ENCODE measurements at places on chromosomes 11 and 22.

DNA sequence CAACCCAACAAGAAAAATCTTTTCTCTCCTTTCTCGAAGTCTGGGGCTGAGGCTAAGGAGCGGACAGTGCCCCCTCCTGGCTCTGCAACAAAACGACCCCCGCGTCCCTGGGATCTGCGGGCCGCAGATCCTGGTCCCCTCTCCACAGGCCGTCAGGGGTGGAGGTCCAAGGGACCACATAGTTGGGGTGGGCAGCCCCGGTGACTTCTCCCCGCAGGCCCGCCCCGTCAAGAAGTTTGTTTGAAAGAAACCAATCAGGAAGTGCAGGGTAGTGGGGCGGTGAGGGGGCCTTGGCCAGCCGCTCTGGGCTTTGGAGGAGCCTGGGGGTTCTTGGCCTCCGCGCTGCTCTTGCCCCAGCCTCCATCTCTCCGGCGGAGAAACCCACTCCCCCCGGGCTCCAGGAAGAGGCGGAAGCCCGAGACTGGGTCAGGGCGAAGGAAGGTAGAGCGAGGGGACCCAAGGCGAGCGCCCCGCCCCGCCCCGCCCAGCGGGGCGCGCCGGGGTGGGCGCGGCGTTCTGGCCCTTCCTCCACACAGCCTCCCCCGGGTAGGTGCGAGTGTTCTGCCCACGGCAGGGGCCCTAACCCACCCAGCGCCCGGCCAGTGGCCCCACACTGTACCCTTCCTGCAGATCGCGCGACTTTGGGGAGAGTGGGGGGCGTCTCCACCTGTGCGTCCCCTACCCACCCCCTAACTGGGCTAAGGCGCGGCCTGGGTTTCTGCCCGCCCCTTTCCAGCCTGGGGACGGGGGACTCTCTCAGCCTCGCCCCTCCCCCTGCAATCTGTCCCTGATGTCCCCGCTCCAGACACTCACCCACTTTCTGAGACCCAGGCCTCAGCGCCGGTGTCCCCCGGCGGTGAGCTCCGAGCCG, 1.3 kb downstream of the TP53I11 start:
- DNase-seq: peak; percentile 12

GRCh38 chr11:126334659-126335462, 20.6 kb upstream of the ST3GAL4 start:
- no peak for DNase-seq

- no peak for DNase-seq
These were observed 81.0 kb upstream of the LRRC55 start for GRCh38 chr11:57100638-57101331.

DNA sequence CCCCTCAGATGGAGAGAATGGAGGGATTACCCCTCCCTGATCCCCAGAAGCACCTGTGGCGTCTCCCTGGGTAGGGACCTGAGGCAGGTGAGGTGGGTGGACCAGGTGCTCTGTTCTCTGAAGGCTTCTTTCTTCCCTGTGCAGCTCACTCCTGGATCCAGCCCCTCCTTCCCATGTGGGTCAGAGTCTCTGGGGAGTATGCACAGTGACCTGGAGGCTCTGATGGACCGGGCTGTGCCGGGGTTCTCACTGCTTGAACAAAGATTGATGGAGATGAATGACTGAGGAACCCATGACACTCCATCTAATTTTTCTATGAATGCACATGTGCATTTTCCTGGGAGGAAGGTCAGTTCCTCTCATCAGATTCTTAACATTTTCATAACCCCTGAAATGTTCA, 78.6 kb upstream of the SHANK2 start:
- DNase-seq: no peak

DNA sequence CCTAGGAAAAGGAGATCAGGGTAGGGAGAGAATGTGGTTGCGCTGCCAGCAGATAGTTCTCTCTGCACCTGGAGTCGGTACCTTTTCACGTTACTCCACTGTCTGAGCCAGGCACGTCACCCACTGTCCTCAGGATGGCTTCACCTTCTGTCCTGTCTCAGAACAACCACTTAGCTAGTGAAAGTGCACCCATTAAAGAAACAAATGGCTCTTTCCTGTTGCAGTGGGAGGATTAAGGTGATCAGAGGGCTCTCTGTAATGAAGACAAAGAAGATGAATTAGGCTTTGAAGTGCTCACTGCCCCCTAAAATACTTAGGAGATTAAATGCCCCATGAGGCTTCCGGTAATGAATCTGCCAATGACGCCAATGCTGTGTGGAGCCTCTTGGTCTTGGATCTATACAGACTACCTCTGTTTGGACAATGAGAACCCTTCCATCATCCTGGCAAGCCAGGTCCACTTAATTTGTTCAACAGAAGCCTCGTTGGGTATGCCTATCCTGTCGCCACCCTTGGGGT, 113.7 kb downstream of the INSC start:
- no peak for DNase-seq

GRCh38 chr11:45913514-45913913, 4.2 kb downstream of the PEX16 start:
- DNase-seq: no peak

- DNase-seq: no peak
These were observed 1.4 kb downstream of the CCDC134 start for GRCh38 chr22:41801886-41802285.

GRCh38 chr11:29208117-29208516, 808.7 kb downstream of the KCNA4 start:
- DNase-seq: no peak

DNA sequence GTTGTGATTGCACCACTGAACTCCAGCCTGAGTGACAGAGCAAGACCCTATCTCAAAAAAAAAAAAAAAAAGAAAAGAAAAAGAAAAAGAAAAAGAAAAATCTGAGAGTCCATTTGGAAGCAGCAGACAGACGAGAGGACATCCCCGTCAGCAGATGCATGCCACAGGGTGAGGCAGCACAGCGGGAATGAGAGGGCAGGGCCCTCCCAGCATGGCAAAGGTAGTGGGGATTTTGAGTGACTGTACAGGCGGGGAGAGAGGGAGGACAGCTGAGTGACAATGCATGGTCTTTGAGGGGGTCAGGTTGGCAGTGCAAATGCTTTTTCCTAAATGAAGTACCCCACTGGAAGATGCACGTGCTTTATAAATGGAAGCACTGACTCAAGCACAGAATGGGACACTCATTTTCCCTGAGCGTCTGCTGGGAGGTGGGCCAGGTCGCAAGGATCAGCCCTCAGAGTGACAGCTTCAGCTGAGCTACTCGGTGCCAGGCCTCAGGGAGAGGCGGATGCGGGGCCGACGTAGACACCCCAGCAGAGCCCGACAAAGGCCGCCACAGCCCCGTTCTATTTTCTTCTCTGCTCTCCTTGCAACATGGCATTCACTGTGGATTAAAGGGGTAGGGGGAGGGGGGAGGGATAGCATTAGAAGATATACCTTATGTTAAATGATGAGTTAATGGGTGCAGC, 113.5 kb downstream of the SHANK2 start:
- no peak for DNase-seq

DNA sequence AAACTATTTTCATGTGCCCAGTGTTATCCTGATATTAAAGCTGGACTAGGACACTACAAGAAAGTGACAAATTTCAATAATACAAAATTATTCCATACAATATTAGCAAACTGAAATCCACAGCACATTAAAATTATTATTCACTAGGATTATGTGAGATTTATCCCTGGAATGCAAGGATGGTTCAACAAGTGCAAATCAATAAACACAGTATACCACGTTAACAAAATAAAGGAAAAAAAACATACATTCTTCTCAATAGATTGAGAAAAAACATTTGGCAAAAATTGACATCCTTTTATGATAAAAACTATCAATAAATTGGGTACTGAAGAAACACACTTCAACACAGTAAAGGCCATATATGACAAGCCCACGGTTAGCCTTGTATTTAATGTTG, 1758.2 kb upstream of the RAG2 start:
- DNase-seq: no peak

GRCh38 chr11:65132988-65133700, 1.2 kb downstream of the SYVN1 start:
- no peak for DNase-seq

DNA sequence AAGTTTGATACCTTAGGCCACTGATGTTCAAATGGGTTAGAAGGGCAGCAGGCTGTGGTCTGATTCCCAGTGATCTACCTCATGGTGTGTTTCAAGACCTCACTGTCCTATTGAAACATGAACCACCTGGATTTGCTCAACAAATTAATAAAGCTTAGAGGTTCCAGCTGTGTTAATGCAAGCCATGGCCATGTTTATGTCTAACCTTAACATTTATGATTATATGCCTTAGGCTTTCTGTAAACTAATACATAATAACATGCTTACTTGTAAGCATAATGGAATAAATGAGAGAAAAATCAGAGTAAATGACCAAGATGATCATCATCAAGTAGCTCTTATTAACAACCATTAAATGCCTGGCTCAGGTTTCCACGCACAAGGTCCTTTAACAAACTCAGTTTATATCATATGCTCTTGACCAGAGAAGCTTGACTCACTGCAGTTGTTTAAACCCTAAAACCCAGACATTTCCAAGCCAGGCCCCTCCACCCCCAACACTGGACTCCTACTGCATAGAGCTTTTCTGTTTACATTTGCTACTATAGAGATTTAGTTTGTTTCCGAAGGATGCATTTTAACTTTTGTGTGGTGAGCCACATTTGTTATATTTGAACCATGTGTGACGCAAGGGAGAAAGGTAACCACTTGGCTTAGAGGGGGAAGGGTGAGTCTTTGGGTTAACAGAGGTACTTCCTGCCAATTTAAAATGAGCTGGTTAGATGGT, 43.7 kb downstream of the KREMEN1 start:
- no peak for DNase-seq

- DNase-seq: no peak
These were observed 11.0 kb downstream of the IL17REL start for GRCh38 chr22:50001388-50002231.

- no peak for DNase-seq
These were observed at the start of gene LARGE1 for GRCh38 chr22:33920197-33920540. TSS of gene LARGE1 (minus strand) at chr22:33920476.

GRCh38 chr11:118961189-118961588, 5.1 kb downstream of the UPK2 start:
- no peak for DNase-seq

- DNase-seq: no peak
These were observed 275.0 kb upstream of the SESN3 start for GRCh38 chr11:95505927-95506426.

GRCh38 chr11:47468598-47469214, 19.8 kb upstream of the RAPSN start:
- DNase-seq: no peak

- no peak for DNase-seq
These were observed 22.8 kb downstream of the STIM1 start for GRCh38 chr11:3878258-3878584.

DNA sequence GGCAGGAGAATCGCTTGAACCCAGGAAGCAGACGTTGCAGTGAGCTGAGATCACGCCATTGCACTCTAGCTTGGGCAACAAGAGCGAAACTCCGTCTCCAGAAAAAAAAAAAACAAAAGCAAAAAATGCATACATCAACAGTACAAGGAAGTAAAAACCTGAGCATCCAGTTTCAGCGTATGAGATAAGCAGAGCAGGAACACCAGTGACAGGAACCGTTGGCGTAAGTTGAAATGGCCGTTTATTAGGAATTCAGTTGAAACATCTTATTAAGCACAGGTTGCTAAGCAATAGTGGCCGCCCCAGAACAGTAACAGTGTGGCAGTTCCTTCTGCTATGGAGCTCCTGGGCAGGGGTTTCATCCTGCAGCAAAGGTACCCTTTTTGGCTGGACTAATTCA, 4.0 kb upstream of the L3MBTL2 start:
- no peak for DNase-seq

DNA sequence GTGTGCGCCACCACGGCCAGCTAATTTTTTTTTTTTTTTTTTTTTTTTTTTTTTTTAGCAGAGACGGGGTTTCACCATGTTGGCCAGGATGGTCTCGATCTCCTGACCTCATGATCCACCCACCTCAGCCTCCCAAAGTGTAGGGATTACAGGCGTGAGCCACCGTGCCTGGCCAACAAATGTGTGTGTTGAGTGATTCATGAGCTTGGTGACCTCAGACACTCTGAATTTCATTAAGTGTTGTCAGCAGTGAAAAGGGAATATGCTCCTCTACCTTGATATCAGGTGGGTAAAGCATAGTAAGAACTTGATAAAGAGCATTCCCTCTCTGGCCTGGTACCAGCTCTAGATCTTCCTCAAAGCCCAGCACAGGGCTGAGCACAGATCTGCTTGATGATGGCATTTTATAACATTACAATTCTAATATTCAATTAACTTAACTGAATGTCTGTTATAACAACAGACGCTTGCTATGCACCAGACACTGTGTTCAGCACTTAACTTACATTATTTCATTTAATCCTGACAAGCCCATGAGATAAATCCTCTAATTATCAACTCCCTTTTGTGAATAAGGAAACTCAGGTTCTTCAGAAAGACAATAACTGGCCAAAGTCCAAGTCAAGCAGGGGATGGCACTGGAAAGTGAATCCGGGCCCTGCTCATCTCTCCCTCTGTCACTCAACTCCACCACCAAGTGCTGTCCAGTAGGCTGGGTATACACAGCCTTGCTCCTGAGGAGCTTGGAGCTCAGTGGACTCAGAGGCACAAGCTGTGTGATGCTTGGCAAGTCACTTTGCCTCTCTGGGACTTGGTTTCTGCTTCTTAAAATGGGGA, 13.0 kb downstream of the TBC1D10A start:
- no peak for DNase-seq

DNA sequence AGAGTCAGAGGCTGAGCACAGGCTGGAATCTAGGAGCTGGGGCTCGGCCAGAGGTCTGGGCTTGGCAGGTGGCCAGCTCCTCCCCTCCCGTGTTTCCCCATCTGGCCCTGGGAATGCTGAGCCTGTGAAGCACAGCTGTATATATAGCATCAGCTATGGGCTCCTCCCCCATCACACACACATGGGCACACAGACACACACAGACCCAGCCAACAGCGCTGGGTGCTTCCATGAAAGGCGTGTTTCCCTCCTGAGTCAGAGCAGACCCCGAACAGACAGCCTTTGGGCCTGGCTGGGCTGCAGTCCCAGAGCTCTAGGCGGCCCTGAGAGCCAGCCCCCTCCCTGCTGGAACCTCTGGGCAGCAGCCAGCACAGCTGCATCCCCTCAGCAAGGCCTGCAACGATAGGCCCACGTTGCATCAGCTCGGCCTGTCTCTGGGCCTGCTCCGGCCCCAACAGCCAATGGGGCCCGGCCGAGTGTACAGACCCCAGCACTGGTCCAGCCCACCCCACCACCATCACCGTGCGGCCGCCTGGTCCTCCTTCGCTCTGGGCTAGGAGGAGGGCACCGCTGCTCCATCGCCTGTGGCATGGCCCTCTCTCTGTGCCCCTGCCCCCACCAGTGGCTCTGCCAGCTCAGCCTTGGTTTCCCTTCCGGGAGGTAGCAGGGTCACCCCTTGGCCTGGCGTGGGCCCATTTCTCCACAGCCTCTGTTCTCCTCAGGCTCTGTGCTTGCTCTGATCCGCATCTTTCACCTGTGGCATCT, 7.6 kb upstream of the SERPINH1 start:
- no peak for DNase-seq

- DNase-seq: no peak
These were observed 2.1 kb upstream of the GSTP1 start for GRCh38 chr11:67581469-67581868.
